ENCODE measurements at places on chromosomes 1 and 21.

- DNase-seq = peak; percentile 96
Observed at GRCh38 chr1:234602334-234603220, 7.4 kb downstream of the IRF2BP2 start.

GRCh38 chr1:210250665-210250997, 18.0 kb downstream of the SERTAD4 start:
- peak; percentile 32 for DNase-seq

DNA sequence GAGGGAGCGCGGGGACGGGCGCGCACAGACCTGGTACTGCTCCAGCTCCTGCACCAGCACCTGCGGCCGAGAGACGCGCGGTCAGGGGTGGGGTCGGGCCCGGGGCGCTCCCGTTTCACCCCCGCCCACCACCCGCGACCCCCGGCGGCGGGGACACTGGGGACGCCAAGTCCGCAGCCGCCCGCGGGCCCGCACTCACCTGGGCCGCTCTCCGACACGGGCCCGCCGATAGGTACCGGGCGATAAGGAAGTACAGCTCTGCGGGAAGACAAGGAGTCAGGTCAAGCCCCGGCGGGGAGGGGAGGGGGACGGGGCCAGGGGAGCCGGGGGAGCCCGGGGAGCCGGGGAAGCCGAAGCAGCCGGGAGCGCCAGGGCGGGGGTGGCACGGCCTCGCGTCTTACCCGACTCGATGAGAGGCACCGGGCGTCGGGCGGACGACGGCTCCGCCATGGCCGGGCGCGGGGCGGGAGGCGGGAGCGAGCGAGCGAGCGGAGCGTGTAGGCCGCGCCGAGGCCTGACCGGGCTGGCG, 326 bp downstream of the BRWD1 start:
- peak; percentile 74 for DNase-seq

DNA sequence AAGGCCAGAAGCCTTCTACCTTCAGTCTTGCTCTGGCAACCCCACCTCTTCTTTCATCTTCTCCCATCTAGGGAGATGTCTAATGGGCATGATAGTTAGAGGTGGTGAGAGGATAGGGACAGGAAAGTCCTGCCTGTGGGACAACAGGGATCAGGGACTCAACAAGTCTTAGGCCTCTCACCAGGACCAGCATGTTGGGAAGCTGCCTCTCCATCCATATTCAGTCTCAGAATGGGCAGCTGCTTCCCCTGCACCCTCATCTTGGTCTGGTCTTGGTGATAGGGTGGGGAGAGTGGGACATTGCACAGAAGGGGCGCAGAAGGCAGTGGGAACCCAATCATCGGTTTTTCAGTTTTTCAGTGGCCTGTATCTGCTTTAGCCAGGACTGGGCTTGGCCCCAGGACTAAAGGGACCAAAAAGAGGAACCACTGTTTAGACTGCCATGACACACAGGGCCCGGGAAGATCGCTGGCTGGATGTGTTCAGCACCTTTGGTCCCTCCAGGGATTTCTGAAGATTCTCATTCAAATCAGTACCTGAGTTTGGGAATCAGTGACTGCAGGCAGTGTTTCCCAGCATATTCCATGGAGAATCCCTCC, 12.7 kb downstream of the RHEX start:
- DNase-seq = peak; percentile 84

- no peak for DNase-seq
Observed at GRCh38 chr1:178688244-178688643, 36.8 kb upstream of the RALGPS2 start.

DNA sequence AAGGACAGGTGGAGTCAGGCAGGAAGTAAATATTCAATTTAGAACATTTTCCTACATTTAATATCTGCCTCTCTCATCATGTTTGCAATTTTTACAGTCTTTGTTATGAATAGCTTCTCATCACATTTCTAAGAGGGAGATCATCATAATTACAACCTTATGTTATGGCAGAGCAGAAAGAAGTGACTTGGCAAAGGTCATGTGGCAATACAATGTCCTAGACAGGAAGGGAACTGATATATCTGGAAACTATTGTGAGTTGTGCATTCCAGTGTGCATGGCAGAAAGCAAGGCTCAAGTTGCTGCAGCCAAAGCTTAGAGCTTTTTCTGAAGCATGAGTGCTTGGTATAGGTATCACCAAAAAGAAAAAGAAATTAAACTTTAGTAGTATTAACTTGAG, 43.8 kb upstream of the PRRX1 start:
- DNase-seq = no peak

DNA sequence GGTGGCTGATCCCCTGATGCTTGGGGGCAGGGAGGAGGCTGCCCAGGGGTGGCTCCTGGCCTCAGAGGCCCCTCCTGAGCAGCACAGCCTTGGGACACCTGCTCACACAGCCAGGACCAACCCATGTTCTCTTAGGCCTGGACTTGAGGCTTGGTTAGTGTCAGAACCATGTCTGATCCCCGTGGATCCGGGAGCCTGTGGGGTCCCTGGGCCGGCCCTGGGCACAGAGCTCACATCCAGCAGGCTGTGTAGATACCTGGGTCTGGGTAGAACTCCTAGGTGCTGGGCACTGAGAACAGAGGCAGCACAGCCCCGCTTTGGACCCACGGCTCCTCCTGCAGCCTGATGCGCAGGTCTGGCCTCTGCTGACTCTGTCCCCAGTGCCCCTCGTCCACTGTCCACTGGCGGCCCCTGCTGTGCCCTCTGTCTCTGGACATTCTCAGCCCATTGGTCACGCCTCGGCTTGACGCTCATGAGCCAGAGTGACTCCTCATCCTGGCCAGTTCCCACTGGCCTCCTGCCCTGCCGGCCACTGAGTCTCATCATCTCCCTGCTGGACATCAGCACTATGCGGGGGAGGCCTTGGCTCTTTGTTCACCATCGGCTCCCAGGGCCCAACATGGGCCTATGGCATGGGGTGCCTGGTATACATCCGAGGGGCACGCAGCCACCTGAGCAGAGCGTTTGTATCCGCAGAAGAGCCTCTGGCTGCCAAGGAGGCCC, 70.2 kb downstream of the TRIM11 start:
- no peak for DNase-seq

DNA sequence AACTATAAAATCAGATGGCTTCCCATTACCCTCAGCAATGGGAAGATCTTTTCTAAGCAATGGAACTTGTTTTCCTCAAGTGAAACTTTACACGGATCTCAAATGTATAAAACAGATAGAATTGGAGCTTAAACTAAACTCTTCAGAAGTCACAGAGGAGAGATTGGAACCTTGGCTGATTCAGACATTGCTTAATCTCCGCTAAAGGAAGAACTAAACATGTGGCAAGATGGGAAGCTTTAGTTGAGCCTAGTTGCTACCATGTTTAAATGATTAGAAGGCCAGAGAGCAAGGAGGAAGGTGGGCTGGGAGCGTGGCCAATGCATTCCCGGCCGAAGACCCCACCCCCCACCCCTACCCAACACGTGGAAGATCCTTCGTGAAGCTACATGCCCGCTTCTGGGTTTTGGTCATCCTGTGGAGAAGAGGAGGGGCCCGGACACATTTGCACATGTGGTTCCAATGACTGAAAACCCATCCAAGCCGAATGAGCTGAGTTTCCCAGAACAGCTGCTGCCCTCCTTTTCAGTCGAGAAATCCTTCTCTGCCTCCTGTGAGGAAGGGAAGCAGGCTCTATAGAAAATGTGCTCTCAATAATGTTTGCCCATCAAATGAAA, 164.3 kb downstream of the MIS18A start:
- DNase-seq = no peak

DNA sequence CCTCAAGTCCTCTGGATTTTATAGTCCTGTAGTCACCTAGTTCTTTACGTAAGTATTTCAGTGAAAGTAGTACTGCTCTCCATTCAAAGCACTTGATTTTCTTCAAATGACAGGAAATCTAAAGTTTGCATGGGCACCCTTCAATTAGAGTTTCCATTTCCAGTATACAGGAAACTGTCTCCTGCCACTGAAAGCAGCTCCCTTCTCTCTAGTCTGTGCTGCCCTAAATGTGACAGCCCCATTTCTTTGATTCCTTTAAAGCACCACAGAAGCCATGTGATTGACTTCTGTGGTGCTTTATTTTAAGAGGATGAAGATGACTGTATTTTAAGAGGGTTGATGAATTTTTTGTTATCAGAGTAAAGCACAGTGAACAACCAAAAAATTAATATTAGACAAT, 226.1 kb downstream of the DNAH14 start:
- no peak for DNase-seq

DNA sequence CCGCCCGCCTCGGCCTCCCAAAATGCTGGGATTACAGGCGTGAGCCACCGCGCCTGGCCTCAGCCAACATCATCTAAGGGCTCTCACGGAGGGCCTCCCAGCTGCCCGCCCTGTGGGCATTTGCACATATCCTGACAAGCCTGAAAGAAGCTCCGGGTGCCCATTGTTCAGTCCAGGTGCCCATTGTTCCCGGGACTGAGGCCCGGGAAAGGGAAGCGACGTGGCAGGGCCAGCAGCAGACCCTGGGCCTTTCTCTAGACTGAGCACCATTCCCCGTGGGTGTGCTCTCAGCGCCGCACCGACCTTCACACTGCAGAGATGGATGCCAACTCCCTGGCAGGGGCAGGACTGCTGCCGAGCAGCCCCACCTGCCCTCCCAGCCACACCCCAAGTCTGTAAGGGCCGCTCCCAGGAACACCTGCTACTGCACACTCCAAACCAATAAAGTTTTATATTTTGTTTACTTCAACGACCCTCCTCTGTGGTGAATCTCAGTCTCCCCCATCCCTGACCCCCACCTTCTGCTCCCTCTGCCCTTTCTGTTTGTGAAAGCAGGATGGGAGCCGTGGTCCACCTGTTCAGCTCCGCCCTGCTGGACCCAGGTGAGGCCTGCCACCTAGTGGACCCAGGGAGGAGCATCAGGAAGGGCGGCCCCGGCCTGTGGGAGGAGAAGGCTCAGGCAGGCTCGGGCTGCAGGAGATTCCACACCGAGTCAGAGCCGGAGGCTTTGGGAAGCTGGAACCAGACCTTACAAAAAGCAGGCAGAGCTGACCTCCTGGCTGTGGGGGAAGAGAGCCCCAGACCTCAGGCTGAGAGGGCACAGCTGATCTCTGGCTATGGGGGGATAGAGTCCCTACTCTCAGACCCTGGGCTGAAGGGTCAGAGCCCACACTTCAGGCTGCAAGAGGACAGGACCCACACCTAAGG, 1.1 kb upstream of the TMEM82 start:
- peak; percentile 83 for DNase-seq

GRCh38 chr1:27542463-27543273, 52.7 kb upstream of the WASF2 start:
- peak; percentile 90 for DNase-seq

GRCh38 chr1:75097654-75098053, 36.5 kb upstream of the LHX8 start:
- no peak for DNase-seq

DNA sequence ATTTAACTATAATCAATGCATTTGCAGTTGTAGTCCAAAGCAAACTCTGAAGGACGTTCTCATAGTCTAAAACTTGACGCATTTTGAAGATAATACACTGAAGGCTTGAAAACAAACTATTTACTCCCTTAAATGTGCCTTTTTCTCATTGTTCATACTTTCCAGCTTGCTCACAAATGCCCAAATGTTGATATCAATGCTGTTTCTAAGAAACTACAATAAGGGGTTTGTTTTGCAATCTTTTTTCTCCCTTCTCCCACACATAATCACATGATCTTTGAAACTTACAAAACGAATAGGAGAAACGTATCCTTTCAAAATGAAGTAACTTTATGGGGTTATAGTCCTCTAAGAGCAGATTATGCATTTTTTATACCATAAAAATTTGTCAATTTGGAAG, 508.7 kb downstream of the DPYD start:
- peak; percentile 29 for DNase-seq

DNA sequence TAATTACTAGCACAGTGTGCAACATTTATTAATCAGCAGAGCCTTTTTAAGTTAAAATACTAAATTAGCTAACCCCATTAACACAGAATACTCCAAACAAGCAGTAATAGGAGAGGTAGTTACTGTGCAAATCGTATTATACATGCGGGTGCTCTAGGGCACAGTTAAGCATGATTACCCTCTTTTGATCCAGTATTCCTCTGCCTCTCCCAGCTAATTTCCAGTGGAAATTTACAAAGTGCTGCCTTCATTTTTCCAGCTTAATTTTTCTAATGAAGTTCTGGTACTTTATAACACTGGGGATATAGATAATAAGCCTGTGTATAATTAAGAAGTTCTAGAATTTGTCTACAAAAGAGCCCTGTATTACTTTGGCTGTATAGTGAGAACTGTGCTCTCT, 159.9 kb downstream of the SPATA17 start:
- no peak for DNase-seq

GRCh38 chr1:210685295-210685650, 356.6 kb downstream of the HHAT start:
- DNase-seq = no peak

DNA sequence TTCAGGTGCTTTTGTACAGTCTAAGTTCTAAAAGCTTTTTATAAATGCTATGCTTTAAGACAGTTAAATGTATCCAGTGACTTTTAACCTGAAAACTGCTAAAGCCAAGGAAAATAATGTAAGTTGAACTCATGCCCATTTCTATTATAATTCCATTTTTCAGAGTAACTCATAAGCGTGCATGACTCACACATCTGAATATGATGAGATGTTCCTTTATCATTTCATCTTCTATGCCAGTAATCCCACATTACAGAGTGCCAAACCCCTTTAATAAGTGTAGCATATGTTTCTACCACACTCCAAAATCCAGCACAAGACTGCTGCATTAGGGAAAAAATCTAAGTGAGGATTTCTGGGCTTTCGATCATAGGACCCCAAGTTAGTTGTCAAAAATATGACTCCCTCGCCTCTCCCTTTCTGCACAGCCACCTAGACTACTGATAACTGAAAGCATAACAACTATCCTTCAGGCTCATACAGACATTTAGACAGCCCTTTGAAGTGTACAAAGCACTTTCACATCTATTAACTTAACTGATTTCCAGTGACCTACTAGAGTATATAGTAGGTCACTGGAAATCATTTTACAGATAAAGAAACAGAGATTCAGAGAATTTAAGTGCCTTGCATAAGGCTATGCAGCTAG, 45.3 kb downstream of the JAK1 start:
- peak; percentile 20 for DNase-seq

DNA sequence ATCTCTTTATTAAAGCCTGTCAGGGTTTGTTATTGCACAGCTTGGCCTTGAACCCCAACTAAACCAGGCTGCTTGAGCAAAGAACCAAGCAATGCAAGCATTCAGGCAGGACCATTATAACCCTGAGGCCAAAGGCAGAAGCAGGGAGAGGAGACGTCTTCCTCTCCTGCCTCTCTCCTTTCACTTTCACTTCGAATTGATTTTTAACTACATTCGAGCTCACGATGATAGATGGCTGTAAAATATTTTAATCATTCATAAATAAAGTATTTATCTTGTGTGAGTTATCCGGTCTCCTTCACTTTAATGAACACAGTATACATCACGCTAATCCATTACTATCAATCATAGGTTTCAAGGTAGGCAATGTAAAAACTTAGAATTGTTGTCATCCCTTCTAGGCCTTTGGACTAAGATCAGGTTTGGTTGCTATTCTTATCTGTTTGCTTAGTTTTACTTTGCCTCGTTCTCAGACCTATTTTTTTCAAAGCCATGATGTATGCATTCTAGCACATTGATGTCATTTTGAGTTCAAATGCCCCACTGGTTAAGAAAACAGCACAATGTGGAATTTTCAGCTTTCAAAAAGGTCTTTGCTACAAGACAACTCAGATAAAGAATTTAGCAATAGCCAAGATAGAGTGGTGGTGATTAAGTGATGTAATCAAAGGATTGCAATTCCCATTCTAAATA, 480.2 kb upstream of the RUNX1 start:
- DNase-seq = peak; percentile 86

- DNase-seq = no peak
Observed at GRCh38 chr1:36515315-36516138, 32.8 kb upstream of the CSF3R start.

- DNase-seq = no peak
Observed at GRCh38 chr1:91744953-91745639, 140.9 kb downstream of the TGFBR3 start.

- DNase-seq = no peak
Observed at GRCh38 chr1:234999513-234999940, 129.1 kb downstream of the TOMM20 start.
